H9 (cell line): ENCODE measurements at places on chromosomes 7 and 10.

DNA sequence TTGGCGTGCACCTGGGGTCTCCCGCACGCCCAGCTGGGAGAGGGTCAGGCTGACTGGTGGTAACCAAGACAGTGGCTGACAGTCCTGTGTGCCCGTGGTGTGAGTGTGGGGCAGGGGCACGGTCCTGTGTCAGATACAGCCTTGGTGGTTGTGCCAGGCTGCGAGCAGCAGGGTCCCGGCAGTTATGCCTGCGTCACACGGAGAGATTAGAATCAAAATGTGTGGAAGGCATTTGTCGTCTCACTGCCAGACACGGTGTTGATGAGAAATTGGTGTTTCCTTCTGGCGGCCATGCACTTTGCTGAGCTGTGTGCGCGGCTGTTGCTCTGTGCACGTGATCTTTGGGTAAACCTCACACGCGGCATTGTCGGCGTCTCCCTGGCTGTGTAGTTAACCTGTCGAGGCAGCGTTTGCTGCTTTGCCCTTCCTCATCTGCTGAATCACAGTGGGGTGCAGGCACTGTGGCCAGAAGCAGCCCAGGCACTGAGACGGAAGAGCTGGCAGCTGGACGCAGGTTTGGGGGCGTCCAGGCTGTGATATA, 87.7 kb downstream of the NKX6-2 start:
- peak; percentile 23 for DNase-seq

GRCh38 chr7:100130608-100131453, 4.1 kb downstream of the MBLAC1 start:
- DNase-seq: peak; percentile 93

DNA sequence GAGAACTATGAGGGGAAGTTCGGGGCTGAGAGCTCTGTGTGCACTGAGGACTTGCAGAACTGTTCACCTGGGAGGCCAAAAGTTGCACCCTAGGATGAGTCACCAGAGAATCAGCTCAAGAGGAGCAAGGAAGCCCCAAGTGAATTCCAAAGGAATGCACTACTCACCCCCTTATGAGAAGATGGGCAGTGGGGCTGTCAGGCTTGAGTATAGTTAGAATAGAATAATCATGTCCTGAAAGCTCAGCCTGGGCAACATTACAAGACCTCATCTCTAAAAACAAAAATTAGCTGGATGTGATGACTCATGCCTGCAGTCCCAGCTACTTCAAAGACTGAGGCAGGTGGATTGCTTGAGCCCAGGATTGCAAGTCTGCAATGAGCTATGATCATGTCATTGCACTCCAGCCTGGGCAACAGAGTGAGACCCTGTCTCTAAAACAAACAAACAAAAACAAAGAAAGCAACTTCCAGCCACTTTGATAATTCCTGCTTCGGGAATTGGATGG, 30.0 kb downstream of the MAP3K8 start:
- no peak for DNase-seq

- DNase-seq: no peak
Measured at GRCh38 chr10:34537629-34538231, 277.4 kb downstream of the PARD3 start.

- no peak for DNase-seq
Measured at GRCh38 chr7:41786944-41787343, 84.1 kb upstream of the INHBA start.

- DNase-seq: no peak
Measured at GRCh38 chr7:158613481-158613880, 25.9 kb upstream of the PTPRN2 start.

GRCh38 chr7:116574025-116574822, 49.4 kb downstream of the CAV1 start:
- DNase-seq: no peak

DNA sequence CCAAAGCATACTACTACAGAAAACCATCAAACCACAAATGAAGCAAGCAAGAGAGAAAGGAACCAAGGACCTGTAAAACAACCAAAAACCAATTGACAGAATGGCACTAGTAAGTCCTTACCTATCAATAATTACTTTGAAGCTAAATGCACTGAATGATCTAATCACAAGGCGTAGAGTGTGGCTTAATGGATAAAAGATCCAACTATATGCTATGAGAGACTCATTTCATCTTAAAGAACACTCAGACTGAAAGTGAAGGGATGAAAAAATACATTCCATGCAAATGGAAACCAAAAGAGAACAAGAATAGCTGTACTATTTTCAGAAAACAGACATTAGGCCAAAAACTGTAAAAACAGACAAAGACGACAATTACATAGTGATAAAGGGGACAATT, 70.7 kb downstream of the CRPPA start:
- DNase-seq: no peak

DNA sequence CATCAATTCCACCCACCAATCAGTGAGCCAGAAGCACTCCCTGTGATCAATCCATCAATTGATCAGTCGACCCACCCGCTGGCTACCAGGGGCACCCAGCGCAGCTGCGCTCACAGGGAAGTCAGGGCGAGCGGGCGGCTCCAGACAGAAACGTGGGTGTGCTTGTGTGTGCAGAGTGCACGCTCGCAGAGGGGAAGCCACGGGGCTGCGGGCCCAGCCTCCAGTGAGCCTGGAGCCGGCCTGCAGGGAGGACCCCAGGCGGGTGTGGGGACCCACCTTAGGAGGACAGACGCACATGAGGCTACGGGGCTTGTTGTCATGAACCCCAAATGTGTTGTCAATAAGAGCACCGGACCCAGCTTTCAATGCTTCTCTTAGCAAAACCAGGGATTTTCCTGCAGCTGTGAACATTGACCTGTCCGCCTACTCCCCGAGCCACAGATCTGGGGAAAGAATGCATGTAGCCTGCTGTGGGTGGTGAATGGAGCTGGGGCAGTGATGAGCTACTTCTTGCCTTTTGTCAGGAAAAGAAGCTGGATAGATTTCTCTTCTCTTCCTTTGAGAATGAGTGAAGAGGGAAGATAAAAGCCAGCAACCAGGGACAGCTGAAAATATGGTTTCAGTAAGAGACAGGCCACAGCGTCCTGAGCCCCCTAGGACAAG, 497.8 kb downstream of the DNAJB6 start:
- no peak for DNase-seq

DNA sequence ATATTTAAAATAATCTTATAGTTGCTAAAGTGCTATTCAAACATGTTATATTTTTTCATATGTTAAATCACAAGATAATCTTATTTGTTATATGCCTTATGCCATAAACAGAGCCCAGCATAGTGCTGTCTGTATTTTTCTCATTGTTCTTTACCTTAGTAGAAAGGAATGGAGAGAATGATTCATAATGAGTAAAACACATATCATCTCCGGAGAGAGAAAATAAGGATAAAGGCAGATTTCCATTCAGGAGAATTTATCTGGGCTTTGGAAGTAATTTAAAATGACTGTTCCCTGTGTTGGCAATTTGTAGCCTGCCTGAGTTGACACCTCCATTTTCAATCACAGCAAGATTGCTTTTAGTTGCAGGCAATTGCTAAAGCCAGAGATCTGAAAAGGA, 30.2 kb downstream of the CHN2 start:
- no peak for DNase-seq

DNA sequence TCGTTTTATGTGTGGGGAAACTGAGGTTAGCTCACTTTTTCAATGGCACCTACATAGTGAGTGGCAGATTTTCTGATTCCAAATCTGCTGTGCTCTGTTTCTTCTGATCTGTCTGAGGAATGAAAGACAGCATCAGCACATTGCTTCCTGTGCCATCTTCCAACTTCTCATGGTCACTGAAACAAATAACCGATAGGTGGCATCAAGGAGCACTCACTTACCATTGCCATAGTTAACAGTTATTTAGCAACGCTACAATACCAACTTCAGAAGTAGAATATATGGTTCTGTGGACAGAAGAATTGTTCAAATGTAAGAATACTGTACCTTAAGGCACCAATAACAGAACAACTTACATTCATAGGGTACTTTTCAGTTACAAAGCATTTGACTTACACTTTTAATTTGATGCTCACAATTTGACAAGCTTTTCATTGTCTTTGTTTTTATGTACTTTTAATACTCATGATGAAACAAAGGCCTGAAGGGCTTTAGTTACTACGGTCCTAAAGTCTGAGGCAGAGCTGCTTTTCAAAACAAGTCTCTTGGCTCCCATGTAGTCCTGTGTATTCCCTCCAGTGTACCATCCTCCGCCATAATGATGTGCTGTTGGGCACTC, 228.9 kb upstream of the TCF7L2 start:
- no peak for DNase-seq

DNA sequence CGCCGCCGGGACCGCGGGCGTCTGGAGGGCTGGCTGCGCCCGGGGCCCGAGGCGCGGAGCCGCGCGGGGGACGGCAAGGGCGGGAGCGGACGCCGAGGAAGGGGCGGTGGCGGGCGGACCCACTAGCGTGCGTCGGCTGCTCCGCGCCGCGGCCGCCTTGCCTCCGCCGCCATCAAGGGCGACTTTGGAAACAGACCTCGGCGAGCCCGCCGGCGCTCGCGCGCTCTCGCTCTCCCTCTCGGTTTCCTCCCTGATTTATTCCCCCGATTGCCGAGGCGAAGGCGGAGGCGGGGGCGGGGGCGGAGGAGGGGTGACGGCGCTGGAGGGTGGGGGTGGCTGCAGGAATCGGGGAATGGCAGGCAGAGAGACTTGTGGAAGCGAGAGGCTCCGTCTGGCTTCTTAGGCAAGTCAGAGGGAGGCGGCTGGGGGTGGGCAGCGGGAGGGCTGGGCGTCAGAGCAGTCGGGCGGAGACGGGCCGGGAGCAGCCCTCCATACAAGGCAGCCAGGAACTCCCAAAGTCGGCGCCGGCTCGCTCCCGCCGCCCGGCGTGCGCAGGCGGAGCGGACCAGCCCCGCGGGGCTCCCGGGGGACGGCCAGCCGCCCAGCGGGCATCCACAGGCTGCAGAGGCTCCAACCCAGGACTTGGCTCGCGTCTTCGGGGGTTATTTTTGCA, at the start of gene CACNA2D1:
Gene CACNA2D1, minus strand, starts transcription at position 231 of the 673 bp plus-strand sequence.
- DNase-seq: peak; percentile 84

DNA sequence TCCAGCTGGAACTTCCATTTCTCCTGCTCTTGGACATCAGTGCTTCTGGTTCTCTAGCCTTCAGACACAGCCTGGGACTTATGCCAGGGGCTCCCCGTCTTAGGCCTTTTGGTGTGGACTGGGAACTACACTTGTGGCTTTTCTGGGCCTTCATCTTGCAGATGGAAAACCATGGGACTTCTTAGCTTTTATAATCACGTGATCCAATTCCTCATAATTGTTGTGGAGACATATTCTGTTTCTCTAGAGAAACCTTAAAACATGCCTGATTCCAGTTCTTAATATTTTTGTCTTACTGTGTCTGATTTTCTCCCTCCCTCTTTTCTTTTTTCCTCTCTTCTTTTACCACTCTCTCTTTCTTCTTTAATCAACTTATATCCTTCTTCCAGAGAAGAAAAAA, 224.2 kb upstream of the FOXP2 start:
- DNase-seq: no peak

- no peak for DNase-seq
Measured at GRCh38 chr10:33223326-33224000, 111.0 kb downstream of the NRP1 start.

DNA sequence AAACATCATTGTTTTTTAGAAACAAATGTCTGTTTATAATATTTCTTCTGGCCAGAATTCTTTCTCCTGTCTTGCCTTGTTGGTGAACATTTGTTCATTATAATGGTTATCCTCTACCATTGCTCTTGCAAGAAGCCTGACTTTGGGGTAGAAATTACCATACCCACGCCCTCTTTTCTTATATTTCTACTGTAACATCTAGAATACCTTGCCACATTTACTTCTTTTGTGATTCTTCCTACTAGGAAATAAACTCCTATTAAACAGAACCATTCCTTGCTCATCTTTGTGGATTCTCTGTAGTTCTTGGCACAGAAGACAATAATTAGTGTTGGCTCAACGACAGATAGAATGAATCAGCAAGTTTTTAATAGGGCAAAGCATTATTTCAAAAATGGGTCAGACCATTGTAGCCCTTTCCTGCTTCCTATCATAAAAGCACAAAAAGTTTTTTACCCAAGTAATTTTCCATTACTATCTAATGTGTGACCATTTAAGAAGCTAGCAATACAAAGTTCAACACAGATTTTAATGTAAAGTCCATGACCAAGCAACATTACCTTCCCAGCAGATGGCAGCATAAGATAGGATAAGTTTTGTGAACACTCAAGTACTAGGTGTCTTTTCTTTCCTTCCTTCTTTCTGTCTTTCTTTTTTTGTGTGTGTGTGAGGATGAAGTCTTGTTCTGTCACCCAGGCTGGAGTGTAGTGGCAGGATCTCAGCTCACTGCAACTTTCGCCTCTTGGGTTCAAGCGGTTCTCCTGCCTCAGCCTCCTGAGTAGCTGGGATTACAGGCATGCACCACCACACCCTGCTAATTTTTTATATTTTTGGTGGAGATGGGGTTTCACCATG, 270.4 kb downstream of the HGF start:
- DNase-seq: no peak

GRCh38 chr10:105992928-105993327, 1171.6 kb downstream of the SORCS1 start:
- DNase-seq: no peak

- no peak for DNase-seq
Measured at GRCh38 chr10:110512461-110513187, 14.9 kb downstream of the DUSP5 start.

GRCh38 chr7:1422512-1423263, 36.6 kb downstream of the MICALL2 start:
- DNase-seq: no peak
